ENCODE measurements at places on chromosomes 7 and 10.

DNA sequence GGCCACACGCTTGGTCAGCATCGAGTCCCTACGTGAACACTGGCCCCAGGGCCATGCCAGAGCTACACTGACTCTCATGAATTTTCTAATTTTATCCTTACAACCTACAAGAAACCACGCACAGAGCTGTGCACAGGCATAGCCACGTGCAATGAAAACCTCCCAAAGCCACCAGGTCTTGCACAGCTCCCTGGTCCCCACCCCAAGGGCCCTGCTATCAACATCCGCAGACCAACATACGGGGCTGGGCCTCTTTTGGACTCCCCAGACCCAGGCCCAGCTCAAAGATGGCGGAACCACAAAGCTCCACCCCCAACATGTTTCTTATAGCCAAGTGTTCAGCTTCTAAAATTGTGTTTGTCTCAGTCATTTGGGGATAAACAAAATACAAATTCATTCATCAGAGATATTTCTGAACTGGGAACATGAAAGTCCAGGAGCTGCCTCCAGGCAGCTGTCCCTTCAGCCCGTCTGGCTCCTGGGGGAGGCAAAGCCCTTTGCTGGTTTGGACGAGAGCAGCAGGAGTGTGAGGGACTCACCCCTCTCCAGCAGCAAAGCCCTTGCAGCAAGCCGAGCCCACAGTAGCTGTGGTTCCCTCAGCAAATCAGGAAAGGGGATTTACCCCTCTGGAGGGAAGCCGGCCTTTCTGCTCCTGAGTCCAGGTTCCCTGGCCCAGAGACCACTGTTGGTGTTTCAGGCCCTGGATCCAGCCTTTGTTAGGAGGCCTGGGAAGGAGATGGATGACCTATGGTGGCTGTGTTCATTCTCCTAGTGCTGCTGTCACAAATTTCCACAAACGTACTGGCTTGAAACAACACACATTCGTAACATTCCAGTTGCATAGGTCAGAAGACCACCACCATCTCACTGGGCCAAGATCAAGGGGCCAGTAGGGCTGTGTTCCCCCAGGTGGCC, 75.1 kb downstream of the OAT start:
- no peak for DNase-seq

- DNase-seq, result no peak
Measured at GRCh38 chr10:79447911-79448731, 2.7 kb upstream of the ZCCHC24 start.

DNA sequence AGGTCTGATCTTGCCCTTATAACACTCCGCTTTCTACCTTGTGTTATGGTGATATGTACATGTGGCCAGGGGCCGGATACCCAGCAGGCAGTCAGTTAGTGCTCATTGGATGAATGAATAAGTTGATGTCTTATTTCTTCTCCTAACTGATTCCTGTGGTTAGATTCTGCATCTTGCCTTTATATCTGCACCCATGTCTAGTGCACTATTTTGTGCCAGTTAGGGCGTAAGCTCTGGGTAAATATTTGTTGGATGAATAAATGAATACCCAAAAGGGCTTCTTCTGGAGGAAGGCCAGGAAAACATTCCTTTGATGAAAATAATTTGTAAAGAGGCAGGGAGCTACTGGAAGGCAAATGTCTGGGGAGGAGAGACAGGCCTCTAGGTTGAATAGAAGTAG, 148.2 kb downstream of the CHN2 start:
- no peak for DNase-seq

GRCh38 chr7:34333925-34334324, 324.1 kb upstream of the NPSR1 start:
- no peak for DNase-seq

- no peak for DNase-seq
Measured at GRCh38 chr10:29621161-29621560, 13.6 kb downstream of the SVIL start.

GRCh38 chr10:69403519-69403918, 13.2 kb downstream of the TACR2 start:
- DNase-seq, result no peak
